ENCODE measurements at places on chromosomes 2 and 18.

GRCh38 chr2:46150445-46150955, 146.7 kb upstream of the EPAS1 start:
- DNase-seq = peak; percentile 10

GRCh38 chr2:225600865-225601264, 201.4 kb downstream of the NYAP2 start:
- DNase-seq = no peak

DNA sequence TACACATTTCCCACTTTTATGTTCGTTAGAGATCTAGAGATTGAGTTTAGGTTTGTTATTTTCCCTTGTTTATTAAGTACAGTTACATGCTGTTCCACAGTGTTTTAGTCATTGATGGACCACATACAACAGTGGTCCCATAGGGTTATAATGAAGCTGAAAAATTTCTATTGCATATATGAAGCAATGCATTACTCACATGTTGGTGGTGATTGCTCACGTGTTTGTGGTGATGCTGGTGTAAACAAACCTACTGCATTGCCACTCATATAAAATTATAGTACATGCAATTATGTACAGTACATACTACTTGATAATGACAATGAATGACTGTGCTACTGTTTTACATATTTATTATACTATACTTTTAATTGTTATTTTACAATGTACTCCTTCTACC, 51.0 kb upstream of the NXPH2 start:
- no peak for DNase-seq

GRCh38 chr2:106158871-106159270, 35.2 kb downstream of the UXS1 start:
- DNase-seq = no peak

DNA sequence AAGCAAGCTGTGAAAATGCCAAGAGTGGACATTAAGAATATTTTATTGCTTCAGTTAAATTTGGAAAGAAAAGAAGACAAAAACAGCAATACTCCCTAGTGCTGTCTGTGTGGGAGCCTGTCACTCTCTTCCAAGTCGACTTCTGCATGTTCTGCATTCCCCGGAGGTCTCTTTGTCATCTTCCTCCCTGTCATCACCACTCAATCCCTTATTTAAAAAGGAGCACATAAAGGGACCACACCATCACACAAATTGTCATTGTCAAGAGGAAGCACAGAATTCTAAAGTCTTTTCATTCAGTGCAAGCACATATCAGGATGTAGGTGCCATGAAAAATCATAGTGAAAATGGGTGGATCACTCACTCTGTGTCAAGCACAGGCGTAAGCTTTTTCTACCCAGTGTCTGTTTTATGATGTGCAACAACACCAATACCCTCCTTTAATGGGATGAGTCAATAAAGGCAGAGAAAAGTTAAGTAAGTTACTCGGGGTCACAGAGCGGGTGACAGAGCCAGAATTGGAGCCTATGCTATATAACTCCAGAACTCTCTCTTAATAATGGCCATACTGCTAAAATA, 222.4 kb upstream of the HNMT start:
- DNase-seq = no peak

DNA sequence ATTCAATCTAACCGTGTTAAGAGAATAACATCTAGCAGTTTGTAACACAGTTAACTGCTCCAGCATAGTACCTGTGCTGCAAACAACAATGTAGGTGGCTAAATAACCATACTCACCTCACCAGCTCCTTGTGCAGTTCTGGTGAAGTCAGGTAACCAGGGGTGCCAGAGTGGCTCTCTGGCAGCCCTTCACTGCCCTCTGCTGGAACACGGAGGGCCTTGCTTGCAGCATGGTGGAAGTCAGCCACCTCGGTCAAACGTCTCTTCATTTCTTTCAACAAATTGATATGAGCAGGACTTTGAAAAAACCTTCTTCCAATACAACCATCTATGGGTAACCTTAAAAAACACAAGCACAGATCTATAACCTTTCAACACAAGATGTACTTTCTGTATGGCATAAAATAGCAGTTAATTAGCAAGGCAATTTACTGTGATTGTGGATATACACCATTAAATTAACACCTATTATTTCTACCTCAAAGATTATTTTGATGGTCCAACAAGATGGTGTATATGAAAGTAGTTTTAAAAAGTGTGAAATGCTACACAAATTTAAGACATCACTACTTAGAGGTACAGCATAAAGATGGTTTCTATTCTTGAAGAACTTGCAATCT, 56.6 kb downstream of the EPG5 start:
- peak; percentile 78 for DNase-seq

DNA sequence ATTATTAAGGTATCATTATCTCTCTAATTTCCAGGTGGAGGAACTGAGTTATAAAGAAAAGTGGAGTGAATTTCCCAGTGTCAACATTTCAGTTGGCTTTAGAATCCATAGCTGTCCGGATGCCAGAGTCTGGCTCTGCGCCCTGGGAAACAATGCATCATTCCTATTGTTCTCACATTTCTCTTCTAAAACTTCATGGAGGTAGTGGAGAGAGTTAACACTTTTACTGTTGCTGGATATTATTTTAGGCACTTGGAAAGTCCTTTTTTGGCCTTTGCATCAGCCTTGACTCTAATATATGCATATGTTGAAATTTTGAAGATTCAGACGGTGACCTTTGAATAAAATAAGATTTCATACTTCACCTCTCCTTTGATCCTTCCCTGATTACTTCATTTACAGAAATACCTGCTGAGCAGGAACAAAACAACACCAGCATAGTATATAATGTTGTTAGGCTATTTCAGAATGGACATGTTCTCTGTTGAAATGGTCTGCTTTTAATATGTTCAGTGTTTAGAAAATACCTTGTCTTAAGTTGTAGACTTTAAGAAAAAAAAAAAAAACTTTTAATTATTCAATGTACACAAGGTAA, 148.8 kb downstream of the EPHA4 start:
- no peak for DNase-seq

All from activated CD4-positive, alpha-beta T cell treated with anti-CD3 and anti-CD28 coated beads for 48 hours (primary cell).